ENCODE measurements at places on chromosomes 7 and 10.
A peak's percentile ranks its signal among the peaks of the same experiment; 100 is the strongest.

DNA sequence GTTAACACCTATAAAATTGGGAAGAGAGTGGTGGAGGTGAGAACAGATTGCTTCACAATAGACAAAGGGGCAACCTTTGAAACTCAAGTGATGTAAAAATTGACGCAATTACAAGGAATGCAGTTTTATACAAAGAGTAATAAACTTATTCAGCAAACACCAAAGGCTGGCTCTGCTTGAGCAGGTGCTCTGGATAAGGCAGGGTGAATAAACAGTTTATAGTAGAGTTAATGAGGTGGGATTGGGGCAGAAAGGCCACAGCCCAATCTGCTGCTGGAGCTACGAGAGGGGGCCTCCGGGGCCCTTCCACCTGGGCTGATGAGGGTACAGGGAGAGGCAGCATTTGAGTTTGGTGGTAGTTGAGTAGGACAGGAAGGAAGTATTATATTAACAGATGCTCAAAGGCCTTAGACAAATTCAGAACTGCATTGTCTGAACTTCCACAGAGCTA lies 6.0 kb downstream of the MUC12 start:
- DNase-seq, result no peak

DNA sequence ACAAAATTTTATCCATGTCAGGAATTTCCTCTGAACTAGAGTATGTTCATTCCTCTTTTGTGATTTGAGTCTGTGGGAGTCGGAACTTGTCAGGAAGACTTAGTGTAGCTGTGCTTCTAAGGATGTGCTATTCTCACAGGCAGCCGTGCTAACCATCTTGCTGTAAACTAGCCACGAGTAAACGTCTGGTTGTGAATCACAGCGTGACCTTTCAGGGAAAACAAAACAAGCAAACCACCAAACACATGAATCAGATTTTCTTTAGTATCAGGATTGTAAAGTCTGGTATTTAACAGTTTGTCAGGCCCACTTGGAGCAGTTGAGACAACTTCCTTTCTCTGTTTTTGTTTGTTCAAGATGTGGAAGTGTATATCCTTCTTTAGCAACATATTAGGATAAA lies 32.0 kb downstream of the AUTS2 start:
- peak; percentile 86 for DNase-seq

DNA sequence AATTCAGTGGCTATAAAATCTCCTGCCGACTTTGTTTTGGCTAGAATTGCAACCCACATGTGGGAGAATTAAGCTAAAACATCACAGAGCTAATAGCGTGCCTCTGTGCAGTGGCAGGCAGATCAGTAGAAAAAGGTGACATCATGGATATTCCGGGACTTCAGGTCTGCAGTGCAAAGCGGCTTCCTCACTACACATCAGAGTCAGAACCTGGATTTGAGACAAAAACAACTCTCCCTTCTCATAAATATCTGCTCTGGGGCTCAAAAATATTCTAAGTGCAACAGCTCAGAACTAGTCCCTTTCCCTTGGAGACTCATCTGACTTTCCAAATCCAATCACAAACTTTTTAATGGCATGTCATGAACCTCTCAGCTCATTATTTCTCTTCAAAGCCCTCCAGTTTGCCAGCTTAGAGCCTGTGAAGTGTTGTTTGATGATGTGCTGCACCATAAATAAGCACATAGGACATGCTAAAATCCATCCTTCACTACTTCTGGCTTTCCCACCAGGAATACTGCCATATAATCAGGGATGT lies 337.1 kb downstream of the RNLS start:
- peak; percentile 62 for DNase-seq

DNA sequence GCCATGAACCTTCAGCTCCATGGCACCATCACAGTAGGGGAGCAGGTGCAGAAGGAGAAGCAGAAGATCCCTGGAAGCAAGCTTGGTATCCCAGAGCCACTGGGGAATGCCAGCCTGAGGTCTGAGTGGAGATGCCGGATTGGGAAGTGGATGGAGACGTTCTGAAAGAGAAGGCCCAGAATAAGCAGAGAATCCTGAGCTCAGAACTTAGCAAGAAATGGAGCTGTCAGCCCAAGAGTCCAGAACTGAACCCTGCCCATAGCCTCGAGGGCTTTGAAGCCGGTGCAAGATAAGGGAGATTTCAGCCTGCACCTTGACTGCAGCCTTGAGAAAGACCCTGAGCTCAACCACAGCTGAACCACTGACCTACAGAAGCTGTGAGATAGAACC lies 13.9 kb upstream of the GDF10 start:
- DNase-seq, result no peak

- no peak for DNase-seq
These were observed 846.5 kb downstream of the TYW1 start for GRCh38 chr7:67843001-67843565.

DNA sequence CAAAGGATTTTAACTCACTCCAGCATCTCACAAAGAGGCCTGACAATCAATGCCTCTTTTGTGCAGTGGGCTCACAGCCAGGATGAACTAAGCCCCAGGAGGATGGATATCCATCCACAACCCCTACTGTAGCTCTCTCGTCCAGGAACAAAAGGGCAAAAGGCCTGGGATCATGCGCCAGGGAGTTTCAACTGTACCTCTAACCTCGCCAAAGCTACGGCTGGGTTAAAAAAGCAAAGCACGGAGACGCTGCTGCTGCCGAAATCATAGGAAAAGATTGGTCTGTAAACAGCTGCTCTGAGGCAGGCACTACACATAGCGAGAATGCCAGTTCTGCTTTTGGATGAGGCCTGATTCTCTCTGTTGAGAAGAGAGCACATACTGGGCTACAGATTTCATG lies 32.1 kb downstream of the VSTM4 start:
- no peak for DNase-seq

- peak; percentile 18 for DNase-seq
These were observed 23.5 kb downstream of the UPP1 start for GRCh38 chr7:48112401-48113165.

DNA sequence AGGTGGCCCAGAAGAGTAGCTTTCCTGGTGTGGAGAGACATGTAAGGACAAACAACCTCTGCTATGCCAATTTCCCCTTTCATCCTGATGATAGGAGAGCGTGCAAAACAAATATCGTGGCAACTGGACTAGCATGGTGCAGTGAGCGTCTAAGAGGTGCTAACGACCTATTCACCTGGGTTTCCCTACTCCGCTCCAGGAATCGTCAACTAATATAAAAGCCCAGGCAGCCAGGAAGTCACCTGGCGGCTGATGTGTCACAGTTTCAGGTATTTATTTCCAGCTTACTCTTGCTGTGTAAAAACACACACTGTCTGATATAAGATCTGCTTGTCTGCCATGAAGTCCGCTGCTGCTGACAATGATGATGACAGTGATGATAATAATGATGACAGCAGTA lies 56.5 kb upstream of the EFCAB10 start:
- no peak for DNase-seq

DNA sequence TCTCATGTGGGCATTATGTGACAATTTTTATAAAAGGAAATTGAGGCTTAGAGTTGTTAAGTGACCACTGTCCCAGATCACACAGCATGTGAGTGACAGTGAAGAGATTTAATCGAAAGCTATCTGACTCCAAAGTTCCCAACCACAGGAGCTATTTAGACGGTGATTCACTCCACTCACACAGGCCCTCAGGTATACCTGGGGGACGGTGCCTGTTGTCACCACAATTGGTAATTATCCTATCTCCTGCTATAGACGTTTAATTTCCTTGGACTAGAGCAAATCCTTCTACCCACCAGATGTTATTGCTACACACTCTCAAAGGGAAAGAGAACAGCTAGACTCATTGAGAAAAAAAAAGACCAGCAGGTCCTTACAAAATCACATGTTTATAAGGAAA lies 145.5 kb downstream of the KLF6 start:
- DNase-seq, result no peak

- DNase-seq, result no peak
These were observed 437.5 kb upstream of the GHITM start for GRCh38 chr10:83701799-83702198.

DNA sequence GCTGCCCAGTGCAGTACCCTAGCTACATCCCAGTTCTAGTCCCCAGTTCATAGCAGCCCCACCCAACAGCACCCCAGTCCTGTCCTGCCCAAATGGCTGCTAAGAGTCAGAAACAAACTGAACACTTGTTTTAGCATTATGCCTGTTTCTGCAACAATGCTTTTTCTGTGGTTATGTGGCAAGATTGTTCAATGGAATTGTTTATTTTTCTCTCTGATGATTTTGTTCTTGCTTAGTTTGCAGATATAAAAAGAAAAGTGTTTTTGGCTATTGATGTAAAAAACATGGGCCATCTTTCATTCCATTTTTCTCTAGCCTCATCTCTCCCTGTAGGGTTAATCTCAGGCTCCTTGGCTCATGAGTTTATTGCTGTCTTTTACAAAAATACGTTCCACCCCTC lies 42.5 kb downstream of the LRRC4 start:
- DNase-seq, result no peak

DNA sequence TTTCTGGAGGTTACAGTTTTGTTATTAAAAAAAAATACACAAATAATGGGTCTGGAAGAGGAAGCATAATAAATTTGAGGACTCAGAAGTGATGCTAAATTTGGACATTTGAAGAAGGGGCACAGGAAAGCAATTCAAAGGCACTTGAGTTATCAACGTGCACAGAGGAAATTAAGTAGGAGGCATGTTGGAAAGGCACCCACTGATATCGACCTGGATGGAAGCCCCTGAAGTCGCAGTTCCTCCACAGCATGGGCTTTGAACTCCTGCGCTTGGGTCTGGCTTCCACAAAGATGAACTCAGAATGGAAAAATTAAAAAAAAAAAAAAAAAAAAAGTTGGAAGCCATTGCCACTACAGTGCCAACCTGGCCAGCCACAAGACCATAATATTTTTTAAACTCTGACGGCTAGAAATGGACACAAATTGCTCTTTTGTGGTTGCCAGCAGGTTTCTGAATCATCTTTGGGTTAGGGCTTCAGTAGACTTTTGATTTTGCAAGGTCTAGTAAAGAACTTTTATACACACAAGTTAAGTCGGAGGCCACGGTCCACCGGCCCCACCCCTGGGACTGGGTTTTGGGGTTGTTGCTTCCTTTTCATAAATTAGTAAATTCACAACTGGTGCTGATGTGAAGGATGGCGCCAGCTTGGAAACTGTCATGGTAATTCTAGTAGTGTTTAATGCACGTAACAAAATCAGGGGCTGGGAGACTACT lies 21.6 kb downstream of the JCAD start:
- no peak for DNase-seq

DNA sequence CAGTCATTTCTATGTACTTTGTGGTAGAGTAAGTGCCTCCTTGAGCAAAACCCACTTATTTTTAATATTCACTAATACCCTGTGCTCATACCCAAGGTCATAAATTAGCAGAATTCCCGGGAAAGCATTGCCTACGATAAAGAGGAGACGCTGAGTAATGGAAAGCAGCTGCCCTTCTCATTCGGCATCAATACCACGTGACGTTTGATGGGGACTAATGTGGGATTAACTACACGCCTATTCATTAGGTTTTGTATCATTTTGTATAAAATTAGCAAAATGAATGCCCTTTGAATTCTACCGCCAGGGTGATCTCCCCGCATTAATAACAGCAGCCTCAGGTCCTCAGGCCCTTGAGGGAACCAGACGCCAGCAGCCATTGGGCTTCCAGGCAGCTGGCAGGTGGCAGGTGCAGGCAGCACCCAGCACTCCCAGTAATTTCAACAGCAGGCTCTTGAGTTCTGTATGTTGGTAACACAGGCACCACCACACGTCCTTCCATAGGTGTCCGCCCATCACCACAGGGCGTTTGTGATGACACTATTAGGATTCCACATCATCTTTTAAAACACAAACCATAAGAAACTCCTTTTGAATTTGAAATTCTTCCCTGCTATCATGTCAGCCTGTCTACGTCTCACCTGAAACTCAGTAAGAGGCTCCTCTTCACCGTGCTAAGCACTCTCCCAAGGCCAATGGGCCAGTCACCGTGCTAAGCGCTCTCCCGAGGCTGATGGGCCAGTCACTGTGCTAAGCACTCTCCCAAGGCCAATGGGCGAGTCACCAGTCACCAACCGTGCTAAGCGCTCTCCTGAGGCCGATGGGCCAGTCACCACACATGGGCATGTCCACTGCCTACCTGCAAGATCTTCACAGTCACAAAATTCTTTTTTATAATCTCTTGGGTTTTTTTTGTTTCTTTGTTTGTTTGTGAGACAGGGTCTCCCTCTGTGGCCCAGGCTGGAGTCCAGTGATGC lies 509.4 kb downstream of the PTPRN2 start:
- no peak for DNase-seq

DNA sequence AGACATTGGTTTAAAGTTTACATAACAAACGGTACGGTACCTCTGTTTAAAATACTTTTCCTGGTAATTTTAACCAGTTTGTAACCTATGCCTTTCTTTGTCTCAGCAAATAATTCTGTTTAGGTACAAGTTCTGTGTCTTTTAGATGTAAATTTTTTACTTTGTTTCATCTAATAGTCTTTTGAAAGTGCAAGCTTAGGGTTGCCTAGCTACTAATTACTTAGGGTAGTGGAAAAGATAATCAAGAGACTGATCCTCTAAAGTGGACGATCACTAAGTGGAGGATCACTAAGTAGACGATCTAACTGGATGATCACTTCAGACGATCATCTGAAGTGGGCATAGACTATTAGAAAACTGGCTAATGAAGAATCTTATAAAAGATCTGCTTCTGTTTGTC lies 16.1 kb upstream of the FKBP9 start:
- DNase-seq, result no peak

DNA sequence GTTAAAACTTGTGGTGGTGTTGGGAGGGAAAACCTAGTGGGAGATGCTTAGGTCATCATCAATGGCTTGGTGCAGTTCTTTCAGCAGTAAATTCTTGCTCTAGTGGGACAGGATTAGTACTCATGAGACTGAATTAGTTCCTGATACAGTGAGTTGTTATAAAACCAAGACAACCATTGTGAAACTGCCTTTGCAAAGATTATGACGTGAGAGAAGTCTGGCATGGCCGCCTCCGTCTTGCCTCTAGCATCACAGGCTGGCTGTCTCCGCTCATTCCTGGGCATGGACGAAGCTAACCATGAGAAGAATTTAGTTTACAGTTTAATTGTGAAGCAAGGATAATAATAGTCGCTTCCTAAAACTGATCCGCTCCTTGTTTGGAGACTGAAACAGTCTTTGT lies 186.4 kb downstream of the KIF20B start:
- DNase-seq, result no peak

GRCh38 chr7:48173313-48173712 lies 2.1 kb downstream of the ABCA13 start:
- DNase-seq, result no peak

- no peak for DNase-seq
These were observed 58.3 kb downstream of the VIPR2 start for GRCh38 chr7:159086301-159086925.

GRCh38 chr7:35623381-35623780 lies 71.6 kb downstream of the HERPUD2 start:
- no peak for DNase-seq

GRCh38 chr10:1670541-1671365 lies 66.6 kb downstream of the ADARB2 start:
- no peak for DNase-seq

GRCh38 chr7:123599766-123600165 lies 1.9 kb upstream of the ASB15 start:
- DNase-seq, result no peak

- DNase-seq, result no peak
These were observed 22.0 kb downstream of the CYTH3 start for GRCh38 chr7:6250364-6250833.

GRCh38 chr10:133388236-133388972 lies 5.6 kb upstream of the MTG1 start:
- no peak for DNase-seq

- peak; percentile 90 for DNase-seq
These were observed 6.5 kb downstream of the AGFG2 start for GRCh38 chr7:100545360-100546128.

All from fibroblast of pulmonary artery (primary cell).